ENCODE measurements at places on chromosomes 1 and 21.

GRCh38 chr1:163845279-163845678 lies 523.5 kb downstream of the NUF2 start:
- no peak for DNase-seq

DNA sequence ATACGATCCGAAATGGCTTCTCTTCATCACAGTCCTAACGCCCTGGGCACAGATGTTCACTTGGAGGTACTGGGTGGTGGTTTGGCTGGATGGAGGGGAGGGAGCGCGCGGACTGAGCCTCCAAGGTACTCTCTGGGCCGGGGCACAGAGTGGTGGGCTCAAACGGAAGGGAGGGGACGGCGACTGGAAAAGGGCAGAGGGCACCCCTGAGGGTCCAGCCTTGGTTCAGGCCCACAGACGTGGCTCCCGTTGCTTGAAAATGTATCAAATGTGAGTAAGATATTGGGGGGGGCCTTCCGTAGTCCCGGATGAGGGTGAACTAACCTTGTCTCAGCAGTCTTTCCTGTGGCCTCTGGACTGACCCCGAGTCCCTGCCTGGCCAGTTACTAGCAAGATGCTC lies 463 bp downstream of the IL12RB2 start:
- DNase-seq: peak; percentile 30

GRCh38 chr1:63723602-63724001 lies 50.2 kb upstream of the ROR1 start:
- no peak for DNase-seq

- no peak for DNase-seq
These were observed 69.2 kb downstream of the ROR1 start for GRCh38 chr1:63843010-63843409.

- DNase-seq: no peak
These were observed 50.3 kb upstream of the CNIH3 start for GRCh38 chr1:224565611-224566406.

- DNase-seq: peak; percentile 71
These were observed at the start of gene HES4 for GRCh38 chr1:999725-1000356. HES4 (minus strand) TSS chr1:1000097; CDS start chr1:999973, 124 bp downstream.

GRCh38 chr1:60589046-60589748 lies 493.2 kb upstream of the NFIA start:
- no peak for DNase-seq

DNA sequence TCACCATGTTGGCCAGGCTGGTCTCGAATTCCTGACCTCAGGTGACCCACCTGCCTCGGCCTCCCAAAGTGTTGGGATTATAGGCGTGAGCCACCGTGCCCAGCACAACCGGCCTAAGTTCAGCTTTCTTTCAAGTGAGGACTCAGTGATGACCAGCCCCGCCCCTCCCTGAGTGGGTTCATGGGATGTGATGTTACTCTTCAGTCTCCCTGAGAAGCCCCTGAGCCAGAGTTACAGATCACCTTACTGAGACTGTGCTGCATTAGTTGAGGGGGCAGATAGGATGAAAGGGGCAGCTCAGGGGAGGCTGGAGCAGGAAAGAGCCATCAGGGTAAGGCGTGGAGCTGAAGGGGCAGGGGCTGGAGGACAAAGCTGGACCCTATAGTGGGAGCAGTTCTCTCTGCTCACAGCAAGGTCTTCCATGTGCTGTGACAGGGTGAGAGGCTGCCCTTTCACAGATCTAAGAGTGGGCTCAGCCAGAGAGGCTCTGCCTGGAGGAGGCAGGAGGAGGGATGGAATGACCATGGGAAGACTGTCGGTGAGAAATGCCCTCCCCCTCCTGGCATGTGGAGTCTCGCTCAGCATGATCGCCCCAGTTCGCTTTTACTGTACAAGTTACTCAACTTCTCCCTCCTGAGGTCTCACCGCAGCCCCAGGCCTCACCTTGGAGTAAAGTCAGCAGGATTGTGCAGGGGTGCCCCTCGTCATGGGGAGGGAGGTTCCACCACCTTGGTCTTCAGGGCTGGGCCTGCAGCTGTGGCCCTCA lies 13.4 kb downstream of the SH2D2A start:
- peak; percentile 38 for DNase-seq

All from activated CD4-positive, alpha-beta T cell treated with anti-CD3 and anti-CD28 coated beads, Interleukin-2, amount 50 U/mL, for 48 hours (primary cell).